NCI-H524 (cell line): ENCODE measurements at places on chromosomes 11 and 22.

GRCh38 chr11:2919837-2920236 lies 9.4 kb downstream of the PHLDA2 start:
- DNase-seq, result no peak

GRCh38 chr11:128731041-128731663 lies 37.3 kb downstream of the FLI1 start:
- DNase-seq, result no peak

GRCh38 chr11:64334764-64335735 lies 5.0 kb upstream of the CCDC88B start:
- DNase-seq, result peak; percentile 98

DNA sequence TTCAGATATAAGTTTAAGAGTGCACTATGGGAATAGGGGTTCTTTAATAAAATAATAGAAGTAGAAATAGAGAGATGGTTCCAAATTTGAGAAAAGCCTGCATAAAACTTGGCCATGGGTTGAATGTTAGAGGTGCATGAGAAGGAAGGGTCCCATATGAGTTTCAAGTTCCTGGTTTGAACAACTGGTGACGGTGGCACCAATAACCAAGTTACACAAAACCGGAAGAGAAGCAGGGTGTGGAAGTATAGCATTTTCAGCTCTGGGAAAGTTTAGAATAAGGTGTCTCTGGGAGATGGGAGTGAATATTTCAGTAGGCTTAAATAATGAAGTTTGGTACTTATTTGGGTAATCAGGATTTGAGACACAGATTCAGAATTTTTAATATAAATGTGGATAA lies 2.4 kb downstream of the CASP1 start:
- no peak for DNase-seq

GRCh38 chr11:96472085-96472484 lies 82.3 kb downstream of the JRKL start:
- no peak for DNase-seq

DNA sequence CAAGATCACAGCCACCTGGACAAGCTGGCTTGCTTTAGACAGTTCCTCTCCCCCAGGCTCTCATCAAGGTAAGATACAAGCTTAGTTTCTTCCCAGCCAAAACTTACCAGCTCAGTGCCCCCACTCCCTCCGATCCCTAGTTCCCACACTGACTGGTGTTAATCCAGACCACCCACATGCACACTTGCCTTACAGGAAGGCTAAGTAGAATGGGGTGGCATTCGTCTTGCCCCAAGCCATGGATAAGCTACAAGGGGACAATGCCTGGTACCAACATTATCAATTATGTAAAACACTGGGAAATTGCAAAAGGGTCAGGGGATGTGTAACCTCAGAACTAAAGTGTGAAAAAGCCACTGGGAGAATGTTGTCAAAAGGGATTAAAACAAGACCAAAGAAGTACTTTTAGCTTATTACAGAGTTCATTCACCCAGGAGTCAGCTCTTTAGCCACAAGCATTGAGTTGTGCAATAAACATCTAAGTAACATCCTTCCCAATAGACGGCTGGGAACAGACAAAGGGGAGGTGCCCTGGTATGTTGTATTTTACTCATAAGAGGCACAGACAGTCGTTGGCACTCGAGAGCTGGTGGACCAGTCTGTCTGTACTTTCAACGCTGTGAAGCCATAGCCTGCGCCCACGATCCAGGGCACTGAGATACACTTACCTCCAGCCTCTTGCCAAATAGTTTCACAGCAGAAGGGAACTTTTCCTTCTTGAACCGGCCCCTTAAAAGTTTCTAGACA lies 1.1 kb downstream of the DHCR7 start:
- no peak for DNase-seq

DNA sequence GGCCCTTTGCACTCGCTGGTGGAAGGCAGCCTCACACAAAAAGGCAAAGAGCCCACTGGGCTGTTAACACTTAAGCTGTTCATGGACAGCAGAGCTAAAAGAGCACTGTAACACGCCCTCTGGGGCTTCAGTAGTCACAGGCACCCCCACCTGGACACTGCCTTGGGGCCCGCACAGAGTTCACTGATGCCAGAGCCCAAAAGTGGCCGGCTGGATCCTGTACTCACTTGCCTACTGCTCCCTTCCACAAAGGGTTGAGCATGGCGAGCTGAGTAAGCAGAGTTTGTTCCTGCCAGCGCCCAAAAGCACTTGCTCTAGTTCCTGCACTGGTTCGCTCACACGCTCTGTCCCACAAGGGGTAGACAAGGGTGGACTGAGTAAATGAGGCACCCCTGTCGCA lies 78.8 kb downstream of the RELT start:
- DNase-seq, result no peak

DNA sequence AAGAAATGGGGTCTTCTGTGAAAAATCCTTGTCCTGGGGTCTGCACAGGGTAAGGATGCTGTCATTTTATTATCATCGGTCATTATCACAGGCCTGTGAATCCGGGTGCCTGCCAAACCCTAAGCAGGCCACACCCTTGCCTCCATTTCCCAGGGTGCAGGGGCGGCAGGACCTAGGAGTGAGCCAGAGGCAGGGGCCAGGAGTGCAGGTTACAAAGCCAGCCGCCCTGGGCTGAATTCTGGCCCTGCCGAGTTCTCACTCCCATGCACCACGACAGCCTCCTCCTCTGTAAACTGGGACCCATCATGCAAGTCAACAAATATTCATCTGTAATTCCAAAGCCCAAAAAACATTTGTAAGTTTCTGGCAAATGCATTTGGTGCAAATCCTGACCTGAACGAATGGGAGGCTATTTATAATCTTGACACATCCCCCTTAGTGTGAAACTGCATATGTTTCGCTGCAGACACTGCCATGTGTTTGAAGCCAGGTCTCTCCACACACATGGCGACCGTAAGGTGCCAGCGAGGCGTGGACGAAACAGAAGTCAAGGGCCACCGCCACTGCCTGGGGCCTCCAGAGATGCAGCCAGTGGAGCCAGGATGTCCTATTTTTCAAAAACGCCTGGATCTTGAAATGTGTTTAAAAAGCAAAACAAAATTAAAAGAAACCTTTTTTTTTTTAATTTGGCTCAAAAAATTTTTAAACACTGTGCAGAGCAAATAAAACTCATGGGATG lies 6.7 kb downstream of the CD5 start:
- DNase-seq, result no peak
